ENCODE measurements at places on chromosomes 11 and 22.

DNA sequence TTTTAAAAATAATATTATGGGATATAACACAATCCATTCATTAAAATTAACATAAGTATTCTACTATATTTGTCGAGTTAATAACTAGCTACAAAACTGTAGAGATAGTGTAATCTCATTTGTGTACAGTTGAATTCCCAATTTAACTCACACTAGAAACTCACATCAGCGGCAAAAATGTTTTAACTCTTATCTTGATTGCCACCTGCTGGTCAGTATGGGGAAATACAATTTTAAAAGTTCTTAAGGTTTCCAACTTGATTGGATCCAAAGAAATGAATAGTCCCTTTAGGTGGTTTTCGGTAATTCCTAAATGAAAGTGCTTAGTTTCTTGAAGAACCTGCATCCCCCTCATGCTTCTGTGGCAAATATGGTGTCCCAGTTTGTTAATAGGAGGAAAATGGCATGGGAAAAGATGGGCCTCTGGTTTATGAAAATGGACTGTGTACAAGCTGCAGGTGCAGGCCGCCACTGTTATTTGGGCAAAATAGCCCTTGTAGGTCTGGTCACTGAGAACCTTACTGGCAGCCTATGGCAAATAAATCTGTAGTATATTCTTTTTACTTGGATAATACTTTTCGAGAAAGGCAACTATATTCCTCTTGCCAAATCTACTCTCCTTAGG is 33.7 kb upstream of the SLC17A6 start:
- peak; percentile 2 for DNase-seq

GRCh38 chr11:59918480-59918879 is 19.8 kb upstream of the OOSP1 start:
- DNase-seq: no peak

GRCh38 chr11:90601261-90601660 is 378.4 kb upstream of the CHORDC1 start:
- DNase-seq: no peak

DNA sequence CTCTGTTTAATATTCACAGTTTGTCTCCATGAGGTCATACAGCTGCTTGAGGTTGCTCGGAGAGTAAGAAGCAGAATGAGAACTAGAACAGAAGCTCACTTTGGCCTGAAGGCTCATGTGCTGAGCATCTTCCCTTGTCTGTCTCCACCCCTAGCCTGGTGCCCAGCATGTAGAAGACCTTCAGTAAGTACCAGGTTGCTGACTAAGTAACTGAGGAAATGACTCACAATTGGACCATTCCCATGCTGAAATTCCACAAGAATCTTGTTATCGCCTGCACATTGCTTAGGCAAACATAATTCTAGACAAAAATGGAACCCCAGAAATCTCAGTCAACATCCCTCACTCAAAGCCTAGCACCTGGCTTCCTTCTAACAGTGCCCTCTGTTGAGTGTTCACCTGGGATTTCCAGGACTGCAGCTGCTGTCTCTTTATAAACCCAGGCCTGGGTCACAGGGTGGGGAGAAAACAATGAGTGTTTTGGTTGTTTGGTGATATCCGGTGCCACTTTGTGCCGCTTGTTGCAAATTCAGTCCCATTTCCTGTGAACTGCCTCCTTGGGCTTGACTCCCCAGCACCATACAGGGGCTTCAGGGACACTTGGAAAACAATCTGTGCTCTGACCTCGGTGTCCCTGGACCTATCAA is 406.8 kb downstream of the ETS1 start:
- peak; percentile 61 for DNase-seq

- DNase-seq: no peak
Measured at GRCh38 chr11:47071791-47072261, 104.9 kb downstream of the ARFGAP2 start.

DNA sequence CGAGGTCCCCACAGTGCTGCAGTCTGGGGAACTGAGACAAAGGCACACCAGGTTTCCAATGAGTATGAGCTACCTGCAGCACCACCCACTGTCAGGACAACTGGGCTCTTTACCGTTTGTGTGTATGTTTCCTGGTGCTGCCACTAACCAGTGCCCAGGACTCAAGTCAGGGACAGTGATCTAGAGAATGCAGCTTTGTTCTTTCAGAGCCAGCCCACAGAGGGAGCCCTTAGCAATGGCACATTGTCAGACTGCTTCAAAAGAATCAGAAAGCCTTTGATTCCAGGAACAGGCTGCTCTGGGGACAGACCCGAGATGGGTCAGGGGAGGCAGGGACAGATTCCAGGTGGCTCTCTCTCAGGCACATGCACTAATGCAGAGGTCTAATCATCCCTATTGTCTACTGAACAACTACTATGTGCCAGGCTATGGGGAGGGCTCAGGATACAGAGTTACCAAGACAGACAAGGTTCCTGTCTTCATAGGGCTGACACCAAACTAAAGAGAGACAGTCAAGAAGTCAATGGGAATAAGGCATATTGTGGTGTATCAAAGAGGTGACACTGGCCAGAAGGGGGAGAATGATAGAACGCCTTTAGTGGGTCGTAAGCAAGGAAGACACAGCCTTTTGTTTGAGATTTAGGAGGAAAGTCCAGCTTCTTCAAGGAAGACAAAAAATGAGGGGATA is 103.7 kb downstream of the VPREB1 start:
- DNase-seq: no peak

DNA sequence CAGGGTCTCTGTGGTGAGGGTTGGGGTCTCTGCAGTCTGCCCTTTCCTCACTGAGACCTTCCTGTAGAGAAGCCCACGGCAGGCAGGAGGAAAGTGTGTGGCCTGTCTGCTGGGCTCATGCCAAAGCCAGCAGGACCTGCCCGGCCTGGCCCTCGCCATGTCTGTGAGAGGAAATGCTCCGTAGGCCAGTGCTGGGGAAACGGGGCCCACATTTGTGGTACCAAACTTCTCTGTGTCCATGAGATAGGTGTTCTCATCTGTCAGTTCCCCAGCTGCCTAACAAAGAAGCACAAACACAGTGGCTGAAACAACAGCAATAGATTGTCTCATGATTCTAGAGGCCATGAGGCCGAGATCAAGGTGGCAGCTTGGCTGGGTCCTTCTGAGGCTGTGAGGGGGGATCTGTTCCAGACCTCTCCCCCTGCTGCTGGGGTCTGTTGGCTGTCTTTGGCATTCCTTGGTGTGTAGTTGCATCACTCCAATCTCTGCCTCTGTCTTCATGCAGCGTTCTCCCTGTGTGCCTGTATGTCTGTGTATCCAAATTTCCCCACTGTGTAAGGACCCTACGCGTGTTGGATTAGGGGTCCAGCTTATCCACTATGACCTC is 772.5 kb downstream of the TBC1D22A start:
- DNase-seq: no peak

DNA sequence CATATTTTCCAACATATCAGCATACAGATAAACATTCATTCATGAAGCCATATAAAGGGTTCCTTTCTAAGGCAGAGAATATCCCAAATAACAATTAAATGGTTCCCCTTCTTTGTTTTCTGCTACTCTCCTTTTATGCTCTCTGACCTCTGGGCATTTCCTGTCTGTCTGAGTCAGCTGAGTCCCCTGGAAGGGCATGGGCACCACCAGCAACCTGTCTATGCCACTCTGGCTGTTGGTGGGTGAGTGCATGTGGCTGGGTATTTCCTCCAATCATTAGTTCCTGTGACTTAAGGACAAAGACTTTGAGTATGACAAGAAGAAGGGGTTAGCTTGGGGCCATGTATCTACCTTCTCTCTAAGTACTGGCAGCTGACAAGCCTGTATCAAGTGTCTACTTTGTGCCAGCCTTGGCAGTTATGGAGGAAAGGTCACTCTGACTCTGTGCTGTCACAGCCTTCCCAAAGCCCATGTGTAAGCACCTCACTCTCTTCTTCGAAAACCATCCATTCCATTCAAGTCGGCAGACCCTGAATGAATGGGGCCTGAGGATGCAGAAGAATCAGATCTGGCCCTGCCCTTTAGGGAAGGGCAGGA is 86.3 kb upstream of the PHOX2A start:
- DNase-seq: no peak

DNA sequence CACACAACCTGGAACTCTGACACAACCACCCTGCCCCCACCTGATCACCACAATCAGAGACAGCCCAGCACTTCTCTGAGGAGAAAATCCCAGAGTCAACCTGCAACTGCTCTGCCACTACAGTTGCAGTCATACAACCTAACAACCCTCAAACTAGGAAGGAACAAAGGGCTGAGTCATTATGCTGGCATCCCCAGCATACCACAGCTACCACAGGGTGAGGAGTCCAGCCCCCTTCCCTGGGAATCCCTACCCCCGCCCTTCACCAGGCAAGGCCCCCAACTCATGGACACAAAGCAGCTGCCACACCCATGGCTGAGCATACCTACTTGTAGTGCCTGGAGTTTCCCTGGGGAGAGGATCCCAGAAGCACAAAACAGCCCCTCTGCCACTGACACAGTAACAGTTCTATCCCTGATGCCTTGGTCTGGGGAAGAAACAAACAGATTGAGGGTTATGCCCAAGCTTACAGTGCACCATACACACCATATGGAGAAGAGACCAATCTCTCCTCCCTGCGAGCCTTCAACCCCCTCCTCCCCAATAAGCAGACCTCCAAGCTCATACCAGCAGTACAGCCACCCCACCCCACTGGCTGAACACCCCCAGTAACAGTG is 68.5 kb upstream of the C11orf58 start:
- DNase-seq: no peak

GRCh38 chr22:29394931-29395581 is 6.7 kb upstream of the AP1B1 start:
- peak; percentile 33 for DNase-seq

- no peak for DNase-seq
Measured at GRCh38 chr11:117794772-117795629, 2.0 kb downstream of the DSCAML1 start.

DNA sequence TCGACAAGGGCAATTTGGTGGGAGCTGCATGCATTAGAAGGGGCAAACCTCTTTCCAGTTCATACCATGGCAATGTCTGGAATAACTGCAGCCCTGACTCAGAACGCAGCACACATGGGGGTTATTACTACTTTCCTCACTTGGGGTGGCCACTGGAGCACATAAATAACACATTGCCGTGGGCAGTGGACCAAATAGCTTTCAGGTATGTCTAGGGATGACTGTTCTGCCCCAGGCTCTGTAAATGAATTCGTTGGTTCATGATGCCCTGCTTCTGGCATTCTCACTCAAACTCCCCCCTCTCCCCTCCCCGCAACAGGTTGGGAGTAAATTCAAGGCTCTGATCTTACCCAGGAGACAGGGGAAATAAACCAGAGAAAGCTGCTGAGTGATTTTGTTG is 238.0 kb upstream of the PLET1 start:
- DNase-seq: no peak

GRCh38 chr11:64644647-64645275 is 53.7 kb downstream of the SLC22A12 start:
- no peak for DNase-seq

- no peak for DNase-seq
Measured at GRCh38 chr22:49871482-49871881, 17.8 kb downstream of the ZBED4 start.

Data from fibroblast of skin of left biceps (primary cell).